Neural progenitor cell (in vitro differentiated cells): ENCODE measurements at places on chromosomes 1 and 21. TPM values are rescaled to one million over a fixed set of nuclear protein-coding genes. Genes with fewer than 3 reads are reported as not detected.

CCDC27 gene
- total RNA-seq = not detected in 2 replicates

- no peak for DNase-seq
Observed at GRCh38 chr1:161805399-161806197, 39.5 kb downstream of the ATF6 start.

MANEAL gene
- total RNA-seq = 0.24 and 0.40 TPM in 2 replicates

DNA sequence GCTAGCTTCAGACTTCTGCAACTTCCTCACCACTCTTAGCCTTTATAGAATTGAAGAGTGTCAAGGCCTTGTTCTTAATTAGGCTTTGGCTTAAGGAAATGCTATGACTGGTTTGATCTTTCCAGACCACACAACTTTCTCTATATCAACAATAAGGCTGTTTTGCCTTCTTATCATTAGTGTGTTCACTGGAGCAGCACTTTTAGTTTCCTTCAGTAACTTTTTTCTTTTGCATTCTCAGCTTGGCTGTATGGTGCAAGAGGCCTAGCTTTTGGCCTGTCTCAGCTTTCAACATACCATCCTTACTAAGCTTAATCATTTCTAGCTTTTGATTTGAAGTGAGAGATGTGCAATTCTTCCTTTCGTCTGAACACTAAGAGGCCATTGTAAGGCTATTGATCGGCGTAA is 8.6 kb downstream of the PRKACB start:
- DNase-seq = no peak

- no peak for DNase-seq
Observed at GRCh38 chr1:184854496-184855140, 100.0 kb upstream of the EDEM3 start.

DISP3 gene
- 2.0 and 3.4 TPM in 2 replicates for total RNA-seq

C8B gene
- total RNA-seq = not detected in 2 replicates

- no peak for DNase-seq
Observed at GRCh38 chr21:43194303-43195120, 25.7 kb downstream of the CRYAA start.

GRCh38 chr1:244964112-244964971 is 100.0 kb upstream of the HNRNPU start:
- peak; percentile 20 for DNase-seq

GRCh38 chr1:2374252-2375155 is 16.9 kb downstream of the MORN1 start:
- no peak for DNase-seq

- peak; percentile 81 for DNase-seq
Observed at GRCh38 chr1:58155418-58156123, 391.0 kb downstream of the OMA1 start.

DNAH14 gene
- total RNA-seq = 64.8 and 118 TPM in 2 replicates

DNA sequence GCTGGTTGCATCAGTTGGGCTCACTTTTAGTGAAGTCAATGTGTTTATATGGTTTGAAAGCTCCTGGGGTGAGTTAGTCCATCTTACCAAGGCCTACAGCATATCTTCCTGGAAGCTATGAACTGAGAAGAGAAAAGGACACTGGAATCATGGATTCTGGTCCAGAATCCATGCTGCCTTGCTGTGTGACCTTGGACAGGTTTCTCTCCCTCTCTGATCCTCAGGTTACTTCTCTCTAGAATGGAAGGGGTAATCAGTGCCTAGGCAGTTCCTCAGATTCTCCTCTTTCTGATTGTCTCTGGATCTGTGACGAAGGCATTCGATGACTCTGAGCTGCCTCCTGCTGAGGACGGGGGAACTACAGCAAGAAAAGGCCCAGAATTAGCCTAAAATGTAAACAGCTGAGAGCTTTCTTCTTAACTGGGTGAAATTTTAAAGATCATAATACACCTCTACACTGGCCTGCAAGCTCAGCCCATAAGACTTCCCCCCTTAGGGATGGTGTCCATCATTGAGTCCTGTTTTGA is 425.0 kb upstream of the VAMP3 start:
- no peak for DNase-seq

DNA sequence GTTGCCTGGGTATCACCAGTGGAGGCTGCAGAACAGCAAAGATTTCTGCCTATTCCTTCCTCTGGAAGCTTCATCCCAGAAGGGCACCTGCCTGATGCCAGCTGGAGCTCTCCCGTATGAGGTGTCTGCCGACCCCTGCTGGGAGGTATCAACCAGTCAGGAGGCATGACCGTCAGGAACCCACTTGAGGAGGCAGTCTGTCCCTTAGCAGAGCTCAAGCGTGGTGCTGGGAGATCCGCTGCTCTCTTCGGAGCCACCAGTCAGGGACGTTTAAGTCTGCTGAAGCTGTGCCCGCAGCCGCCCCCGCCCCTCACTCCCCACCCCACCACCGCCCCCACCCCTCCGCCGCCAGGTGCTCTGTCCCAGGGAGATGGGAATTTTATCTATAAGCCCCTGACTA is 23.1 kb upstream of the HFM1 start:
- DNase-seq = no peak

GRCh38 chr1:67457247-67457646 is 27.0 kb upstream of the SERBP1 start:
- no peak for DNase-seq

GJA9 gene
- total RNA-seq = not detected in 2 replicates

- DNase-seq = no peak
Observed at GRCh38 chr1:207031632-207032264, 808 bp downstream of the C1orf116 start.

BTG3 gene
- total RNA-seq = 39.2 and 44.7 TPM in 2 replicates

- DNase-seq = no peak
Observed at GRCh38 chr1:167276969-167277368, 56.3 kb downstream of the POU2F1 start.

- DNase-seq = peak; percentile 71
Observed at GRCh38 chr1:204074274-204075138, 1.6 kb downstream of the SOX13 start.
